Esophagus squamous epithelium (tissue), 5 donors: ENCODE measurements at places on chromosomes 1 and 21. TPM values are rescaled to one million over a fixed set of nuclear protein-coding genes. Genes with fewer than 3 reads are reported as not detected.

DNA sequence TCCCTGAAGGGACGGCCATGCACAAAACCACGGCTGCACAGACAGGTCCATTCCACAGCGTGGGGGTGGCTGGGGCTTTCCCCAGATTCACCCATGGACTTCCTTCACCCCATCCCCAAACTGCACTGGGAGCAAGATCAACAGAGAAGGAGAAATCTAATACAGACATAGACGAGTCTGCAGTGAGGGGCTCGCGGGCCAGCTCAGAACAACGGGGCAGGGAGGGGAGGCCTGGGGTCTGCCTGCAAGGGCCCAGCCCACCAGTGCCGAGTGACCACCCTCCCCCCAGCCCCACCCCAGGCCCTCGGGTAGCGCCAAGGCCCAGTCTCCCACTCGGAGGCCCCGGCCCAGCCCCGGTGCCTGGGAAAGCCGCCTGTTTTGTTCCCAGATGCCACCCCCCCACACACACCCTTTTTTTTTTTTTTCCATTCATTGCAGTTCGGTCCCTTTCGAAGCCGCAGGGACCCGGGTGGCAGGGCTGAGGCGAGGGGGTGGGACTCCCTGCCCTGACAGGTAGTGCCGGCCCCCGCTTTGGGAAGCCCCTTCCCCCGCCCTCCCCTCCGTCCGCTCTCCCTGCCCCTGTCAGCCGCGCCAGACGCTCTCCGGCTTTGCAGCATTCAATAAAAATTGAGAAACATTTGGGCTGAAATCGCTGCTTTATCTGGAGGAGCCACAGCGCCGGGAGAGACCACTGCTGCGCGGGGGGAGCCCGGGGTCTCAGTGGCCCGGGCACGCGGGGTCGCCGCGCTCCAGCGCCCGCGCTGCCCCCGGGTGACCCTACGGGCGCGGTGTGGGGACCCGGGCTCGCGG is 543 bp upstream of the EPHB2 start:
- no peak for DNase-seq

The DHX9 gene
- 110 TPM for total RNA-seq

The PLA2G2A gene
- total RNA-seq = 17.8 TPM

The HSD11B1 gene
- total RNA-seq = 1.5 TPM

The AK5 gene
- total RNA-seq = not detected

DNA sequence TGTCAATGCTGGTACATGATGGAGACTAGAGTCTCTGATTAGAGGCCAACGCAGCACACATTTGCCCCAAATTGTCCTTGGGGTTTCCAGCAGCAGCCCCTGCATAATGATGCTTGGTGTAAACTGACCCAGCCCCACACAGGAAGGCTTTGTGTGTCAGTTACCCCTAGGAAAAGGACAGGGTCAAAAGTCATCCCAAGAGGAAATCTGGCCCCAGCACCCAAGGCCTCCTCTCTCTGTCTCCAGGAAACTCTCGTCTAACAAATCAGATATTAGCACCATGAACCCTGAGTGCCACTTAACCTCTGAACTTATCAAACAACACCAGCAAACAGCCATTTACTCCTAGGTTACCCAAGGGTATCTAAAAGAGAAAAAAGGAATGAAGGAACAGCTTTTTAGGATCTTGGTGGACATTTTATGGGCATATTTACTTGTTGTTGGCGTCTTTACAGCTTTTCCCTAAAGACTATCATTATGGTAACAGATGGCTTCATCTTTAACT is 84.5 kb downstream of the PSMG1 start:
- DNase-seq = no peak

The MIXL1 gene
- total RNA-seq = not detected

- DNase-seq = no peak
These were observed 7.0 kb upstream of the DESI2 start for GRCh38 chr1:244645890-244646289.

- DNase-seq = no peak
These were observed 3.0 kb downstream of the BRDT start for GRCh38 chr1:91952187-91952586.

- DNase-seq = no peak
These were observed 9.8 kb upstream of the TSPAN2 start for GRCh38 chr1:115098979-115099692.

The LRRC39 gene
- 0.18 TPM for total RNA-seq

The SLC19A2 gene
- total RNA-seq = 14.4 TPM
